ENCODE measurements at places on chromosomes 16 and 17.

DNA sequence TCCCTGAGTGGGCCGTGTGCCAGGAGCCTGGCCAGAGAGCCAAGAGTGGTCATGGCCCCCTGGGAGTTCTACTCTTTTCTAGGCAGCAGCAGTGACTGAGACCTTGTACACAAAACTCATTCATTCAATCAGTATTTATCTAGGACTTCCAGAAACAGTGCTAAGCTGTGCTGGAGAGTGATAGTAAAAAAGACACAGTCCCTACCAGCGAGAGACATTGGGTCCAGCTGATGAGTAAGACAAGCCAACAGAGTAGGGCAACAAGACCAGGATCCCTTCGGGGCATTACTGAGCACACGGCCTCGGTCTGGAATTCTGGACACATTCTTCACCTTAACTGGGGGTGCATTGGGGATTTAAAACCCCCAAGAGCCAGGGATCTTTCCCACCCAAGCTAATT, 20.2 kb downstream of the CBX4 start:
- DNase-seq, result no peak

DNA sequence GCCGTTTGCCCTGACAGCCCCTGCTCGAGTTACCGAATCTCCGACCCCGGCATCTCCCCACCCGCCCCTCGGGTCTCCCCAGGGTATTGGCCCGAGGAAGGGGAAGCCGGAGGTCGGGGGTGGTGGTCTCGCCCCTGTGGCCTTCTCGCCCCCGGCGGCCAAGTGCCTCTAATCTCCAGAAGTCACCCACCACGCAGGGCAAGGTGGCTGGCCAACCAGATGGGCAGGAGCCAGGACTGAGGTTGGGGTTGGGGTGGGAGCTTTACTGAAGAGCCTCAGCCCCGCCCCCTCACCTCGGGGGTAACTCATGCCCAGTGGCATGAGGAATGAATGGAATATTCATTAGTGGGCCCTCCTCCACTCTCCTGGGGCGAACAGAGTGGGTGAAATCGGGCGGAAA, 637 bp downstream of the DHRS11 start:
- no peak for DNase-seq

- no peak for DNase-seq
These were observed 33.4 kb downstream of the CBLN1 start for GRCh38 chr16:49248227-49248626.

DNA sequence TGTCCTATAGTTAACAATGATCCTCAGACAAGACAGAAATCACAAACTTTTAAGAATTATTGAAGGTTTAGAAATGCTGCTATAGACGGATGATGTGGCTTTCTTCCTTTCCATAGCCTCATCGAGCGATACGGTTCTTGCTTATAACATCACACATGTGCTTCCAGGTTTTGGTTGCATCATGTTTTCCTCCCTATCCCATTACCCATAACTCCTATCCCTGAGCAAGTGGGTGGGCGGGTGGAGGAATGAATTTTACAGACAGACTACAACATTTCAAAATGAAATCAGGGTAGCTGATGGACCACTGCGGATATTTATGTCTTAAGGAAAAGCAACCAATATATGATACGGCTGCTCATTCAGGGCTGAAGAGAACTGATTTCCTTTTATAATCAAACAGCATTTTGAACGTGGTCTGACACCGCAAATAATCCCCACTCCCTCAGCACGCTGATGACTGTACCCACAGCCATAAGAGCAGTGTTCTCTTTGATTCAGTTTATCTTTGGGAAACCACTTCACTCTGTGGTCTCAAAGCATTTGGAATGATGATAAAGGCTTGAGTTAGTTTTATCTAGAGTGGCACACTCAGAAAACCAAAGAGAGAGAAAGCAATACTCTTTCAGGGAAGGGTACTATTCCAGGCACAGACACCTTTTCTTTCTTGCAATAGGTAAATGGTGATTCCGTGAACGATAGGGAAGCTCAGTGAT, 4.6 kb upstream of the AKTIP start:
- DNase-seq, result no peak

DNA sequence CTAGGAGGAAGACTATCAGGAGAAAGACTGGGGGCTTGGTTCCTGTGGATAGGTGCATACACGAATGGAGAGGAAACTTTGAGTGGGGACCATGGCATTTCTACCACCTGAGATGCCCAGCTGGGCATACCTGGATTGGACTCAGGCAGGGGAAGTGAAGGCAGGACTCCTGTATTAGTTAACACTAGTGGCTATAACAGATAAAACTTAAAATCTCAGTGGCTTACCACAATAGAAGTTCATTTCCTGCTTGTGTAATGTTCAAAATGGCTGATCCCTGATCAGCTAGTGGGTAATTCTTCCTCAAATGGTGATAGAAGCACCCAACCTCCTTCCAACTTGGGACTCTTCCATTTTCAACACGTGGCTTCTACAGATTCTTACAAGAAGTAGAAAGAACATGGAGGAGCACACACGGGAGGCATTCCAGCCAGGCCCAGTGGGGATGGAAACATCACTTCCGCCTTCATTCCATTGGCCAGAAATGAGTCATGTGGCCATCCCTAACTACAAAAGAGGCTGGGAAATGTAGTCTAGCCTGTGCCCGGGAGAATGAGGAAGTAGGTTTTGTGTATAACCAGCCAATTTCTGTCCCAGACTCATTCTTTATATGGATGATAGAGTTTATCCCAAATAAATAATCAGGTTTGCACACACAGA, 112.1 kb downstream of the UTP18 start:
- no peak for DNase-seq

GRCh38 chr16:87754535-87754934, 11.3 kb downstream of the KLHDC4 start:
- DNase-seq, result no peak

GRCh38 chr17:2734939-2735338, 14.5 kb downstream of the CCDC92B start:
- no peak for DNase-seq

- DNase-seq, result no peak
These were observed 221.3 kb downstream of the CDH11 start for GRCh38 chr16:64900517-64900916.

DNA sequence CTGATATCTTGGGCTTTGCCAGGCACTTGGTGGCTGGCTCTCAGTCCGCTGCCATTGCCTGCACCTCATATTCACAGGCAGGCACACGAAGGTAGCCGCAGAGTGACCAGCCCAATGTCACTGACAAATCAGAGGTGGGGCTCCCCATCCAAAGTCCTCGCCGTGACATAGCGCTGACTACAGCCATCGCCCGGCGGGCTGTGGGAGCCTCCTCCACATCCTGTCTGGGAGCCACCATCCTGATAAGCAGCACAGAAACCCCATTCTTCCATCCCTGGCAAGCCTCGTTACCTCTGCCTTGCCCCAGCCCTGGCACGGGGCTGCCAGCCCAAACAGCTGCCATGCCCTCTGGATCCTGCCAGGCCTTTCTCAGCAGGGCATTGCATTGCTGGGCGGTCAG, 437.8 kb downstream of the SLC39A11 start:
- DNase-seq, result no peak

- DNase-seq, result no peak
These were observed 25.1 kb downstream of the RAI1 start for GRCh38 chr17:17706140-17707060.

DNA sequence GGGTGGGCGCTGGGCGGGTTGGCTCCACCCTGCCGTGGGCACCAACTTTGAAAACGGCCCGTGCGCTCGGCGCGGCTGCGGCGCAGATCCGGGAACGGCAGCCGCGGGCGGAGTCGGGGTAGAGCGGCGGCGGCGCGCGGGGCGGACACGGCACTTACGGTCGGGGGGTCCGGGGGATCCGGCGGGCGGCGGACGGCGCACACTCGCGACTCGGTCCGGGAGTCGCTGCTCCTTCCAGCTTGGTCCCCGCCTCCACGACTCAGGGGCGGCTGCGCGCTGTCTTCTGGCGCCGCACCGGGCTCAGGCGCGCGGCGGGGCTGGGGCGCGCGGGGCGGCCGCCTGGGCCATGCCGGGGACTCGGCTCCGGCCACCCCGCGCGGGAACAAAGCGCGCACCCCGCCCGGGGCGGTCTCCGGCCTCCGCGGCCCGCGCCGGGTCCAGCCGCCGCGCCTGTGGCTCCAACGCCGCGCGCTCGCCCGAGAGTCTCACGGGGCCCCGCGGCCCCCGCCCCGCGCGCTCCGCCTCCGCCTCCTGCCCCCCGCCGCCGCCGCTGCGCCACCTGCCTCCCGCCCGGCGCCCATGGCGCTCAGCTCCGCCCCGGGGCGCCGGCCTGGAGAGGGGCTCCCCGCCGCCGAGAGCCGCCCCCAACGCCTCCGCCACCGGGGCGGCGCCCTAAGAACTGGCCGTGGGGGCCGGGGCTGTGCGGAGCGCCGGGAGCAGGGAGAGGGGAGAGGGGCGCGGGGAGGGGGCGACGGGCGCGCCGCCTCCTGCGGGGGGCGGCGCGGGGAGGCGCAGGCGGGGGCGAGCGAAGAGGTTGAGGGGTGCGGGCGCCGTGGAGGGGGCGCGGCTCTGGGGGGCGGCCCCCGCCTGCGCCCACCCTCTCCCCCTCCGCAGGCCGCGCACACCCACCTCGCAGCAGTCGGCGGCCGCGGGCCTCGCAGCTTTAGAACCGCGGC, 35.9 kb downstream of the CBFA2T3 start:
- DNase-seq, result peak; percentile 32

DNA sequence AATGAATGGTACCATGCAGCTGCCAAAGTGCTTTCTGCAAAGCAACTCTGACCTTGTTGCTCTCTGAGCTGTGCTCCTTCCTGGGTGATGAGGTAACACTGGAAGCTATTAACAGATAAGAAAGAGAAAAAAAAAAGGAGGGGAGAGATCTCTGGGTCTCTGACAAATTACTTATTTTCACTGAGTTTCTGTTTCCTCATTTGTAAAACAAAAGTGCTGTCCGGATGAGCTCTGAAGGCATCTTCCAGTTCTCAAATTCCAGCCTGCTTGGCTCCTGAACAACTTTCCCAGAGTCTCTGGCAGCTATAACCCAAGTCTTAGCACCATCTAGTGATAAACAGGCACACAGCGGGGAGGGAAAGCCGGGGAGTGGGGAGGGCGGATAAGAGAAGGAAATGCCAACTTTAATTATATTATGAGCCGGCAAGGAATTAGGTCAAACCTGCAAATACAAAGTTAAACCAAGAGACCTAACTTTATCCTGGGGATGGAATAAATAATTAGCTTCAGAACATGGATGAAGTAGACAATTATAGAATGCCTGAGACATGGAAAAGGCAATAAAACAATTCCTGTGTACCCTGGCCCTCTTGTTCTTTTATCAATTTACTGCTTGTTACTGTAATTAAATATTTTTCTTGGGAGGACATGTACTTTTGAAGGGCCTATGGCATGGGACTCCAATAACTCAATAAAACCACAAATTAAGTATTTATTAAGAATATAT, 61.3 kb upstream of the KIFC3 start:
- DNase-seq, result peak; percentile 69

- no peak for DNase-seq
These were observed 2.4 kb upstream of the BCKDK start for GRCh38 chr16:31105677-31106213.

DNA sequence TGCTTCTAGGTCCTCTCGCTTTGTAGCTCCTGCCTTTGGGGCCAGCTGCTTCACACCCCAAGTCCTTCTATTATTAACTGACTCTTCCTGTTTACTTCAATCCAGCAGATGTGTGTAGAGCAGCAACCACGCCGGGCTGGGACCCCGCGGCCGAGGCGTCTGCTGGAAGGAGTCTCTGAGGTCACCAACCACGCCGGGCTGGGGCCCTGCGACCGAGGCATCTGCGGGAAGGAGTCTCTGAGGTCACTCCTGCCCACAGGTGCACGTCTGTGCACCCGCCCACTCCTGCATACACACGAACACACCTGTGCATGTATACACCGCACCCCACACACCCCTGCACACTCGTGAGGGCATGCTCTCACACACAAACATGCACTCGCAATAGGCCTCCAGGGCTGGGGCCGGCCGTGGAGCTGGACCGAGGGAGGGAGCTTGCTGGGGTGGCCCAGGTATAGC, 7.8 kb upstream of the TEX19 start:
- no peak for DNase-seq

- DNase-seq, result no peak
These were observed at the start of gene CPHXL2 for GRCh38 chr16:75676909-75677308. Gene CPHXL2, minus strand, starts transcription at chr16:75677009. Its CDS starts 10 bp downstream, at chr16:75676999.

DNA sequence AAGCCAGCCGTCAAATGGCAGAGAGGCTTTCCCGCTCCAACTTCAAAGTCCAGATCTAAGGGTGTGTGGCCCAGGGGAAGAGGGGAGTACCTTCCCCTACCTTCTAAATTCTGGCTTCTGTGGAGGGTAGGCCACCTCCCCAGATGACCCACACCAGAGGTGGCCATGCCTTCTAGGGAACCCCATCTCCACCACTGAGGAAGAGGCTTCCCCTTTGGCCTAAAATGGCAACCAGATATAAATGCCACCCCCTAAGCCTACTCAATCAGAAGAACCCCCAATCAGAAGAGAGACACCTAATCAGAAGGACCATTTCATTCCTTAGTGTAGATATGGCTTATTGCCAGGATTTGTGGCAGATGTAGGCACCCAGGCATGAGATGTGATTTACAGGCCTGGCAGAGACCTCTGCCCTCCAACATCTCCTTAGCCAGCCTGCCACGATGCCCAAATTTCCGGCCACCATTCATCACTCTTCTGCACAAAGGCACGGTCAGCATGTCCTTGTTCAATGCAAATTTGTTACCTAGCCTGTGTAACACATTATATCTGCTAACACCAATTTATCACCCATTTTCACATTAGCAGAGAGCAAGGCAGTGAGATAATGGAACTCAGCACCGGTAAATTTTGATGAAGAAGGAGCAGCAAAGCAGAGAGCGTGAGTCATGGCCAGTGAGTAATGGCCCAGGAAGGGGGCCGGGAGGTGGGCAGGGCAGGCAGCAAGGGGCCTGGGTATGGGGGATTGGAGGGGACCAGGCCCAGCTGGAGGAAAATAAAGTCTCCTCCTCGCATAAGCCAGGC, 1.2 kb upstream of the MGAT5B start:
- DNase-seq, result no peak

- DNase-seq, result no peak
These were observed 612.5 kb downstream of the KCNJ18 start for GRCh38 chr17:22304667-22305303.

GRCh38 chr17:6456914-6457687, 12.8 kb downstream of the PIMREG start:
- DNase-seq, result no peak

- DNase-seq, result no peak
These were observed 67.6 kb downstream of the CDH13 start for GRCh38 chr16:82694239-82694874.

DNA sequence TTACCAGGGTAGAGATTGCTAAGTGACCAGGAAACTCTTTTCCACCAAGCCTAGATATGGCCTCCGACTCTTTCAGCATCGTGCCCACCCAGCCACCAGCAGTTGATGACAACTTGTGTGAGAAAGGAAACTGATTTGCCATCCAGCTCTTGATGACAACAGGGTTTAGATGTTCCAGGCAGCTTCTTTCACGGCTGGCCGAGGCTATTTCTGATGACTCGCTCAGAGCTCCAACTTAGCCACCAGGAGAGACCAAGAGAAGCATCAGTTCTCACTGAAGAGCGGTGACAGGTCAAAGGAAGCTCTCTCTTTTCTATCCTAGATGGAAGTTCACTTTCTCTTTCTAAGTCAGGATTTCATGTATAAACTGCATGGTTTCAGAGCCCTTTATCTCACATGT, 61.2 kb downstream of the MPHOSPH6 start:
- DNase-seq, result no peak

GRCh38 chr17:57338257-57338914, 82.1 kb downstream of the MSI2 start:
- DNase-seq, result peak; percentile 56
